ENCODE measurements at places on chromosomes 3 and 15.

DNA sequence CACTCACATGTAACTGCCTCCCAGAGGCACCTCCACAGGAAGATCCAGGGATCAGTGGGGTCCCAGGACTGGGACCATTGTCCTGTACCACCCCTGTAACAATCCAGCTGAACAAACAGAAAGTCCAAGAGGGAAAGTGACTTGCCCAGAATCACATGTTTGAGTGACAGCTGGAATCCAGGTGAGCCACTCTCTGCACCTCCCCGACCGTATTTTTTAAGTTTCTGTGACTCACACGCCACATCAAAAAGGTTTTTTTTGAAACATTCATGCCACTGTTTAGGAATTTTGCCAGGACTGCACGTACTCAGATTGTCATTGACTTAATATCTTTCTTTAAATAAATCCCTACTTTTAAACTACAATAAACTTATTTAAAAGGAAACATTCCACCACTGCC is 9.8 kb upstream of the SLC6A1 start:
- DNase-seq, result no peak

GRCh38 chr3:4786431-4786830 is 192.8 kb upstream of the BHLHE40 start:
- no peak for DNase-seq

- DNase-seq, result no peak
Measured at GRCh38 chr3:193229851-193230420, 11.1 kb upstream of the PLAAT1 start.

GRCh38 chr3:185677146-185677829 is 91.2 kb downstream of the SENP2 start:
- DNase-seq, result peak; percentile 68

GRCh38 chr3:51961602-51962569 is 5.4 kb downstream of the PCBP4 start:
- no peak for DNase-seq

DNA sequence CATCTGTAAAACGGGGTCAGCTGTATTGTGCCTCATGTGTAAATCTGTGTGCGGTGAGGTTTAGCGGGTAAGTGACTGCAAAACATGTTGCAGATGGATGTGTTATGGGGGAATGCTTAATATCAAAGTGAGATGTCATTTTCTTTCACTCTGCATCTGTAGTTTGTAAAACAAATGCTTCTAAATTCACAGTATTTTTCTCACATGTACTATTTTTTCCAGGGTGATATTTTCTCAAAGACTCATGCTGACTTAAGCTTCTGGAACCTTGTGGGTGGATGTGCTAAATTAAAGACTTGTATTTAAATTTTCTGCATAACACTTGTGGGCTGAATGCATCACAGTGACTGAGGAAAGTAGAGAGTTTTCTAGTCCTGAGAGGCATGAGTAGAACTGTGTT is 115.2 kb upstream of the TP63 start:
- no peak for DNase-seq

GRCh38 chr3:136343873-136344555 is 93.9 kb downstream of the PCCB start:
- DNase-seq, result no peak

DNA sequence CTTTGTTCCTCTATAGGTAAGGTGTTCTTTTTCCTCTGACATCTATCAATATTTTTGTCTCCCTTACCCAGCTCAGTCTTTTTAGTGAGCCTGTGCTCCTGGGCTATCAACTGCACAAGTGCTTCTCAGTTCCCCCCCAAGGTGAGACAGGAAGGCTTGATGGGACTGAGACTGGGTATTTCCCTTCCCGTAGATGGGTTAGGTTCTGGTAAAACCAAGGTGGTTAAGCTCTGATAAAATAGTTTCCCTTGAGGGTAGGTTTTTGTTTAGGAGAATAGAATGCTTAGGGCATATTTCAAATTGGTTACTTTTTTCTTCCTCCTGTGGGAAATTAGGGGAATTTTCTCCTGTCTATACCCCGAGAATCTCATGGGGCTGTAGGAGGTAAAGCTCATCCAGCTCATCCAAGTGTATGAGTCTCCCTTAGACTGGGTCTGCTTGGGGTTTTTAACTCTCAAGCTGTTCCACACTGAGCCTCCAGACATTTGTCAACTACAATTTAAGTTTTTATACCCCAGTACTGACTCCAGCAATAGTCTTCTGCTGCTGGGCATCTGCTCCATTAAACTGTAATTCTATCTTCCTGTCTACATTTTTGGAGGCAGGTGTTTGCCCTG is 44.9 kb downstream of the OXSR1 start:
- DNase-seq, result no peak

DNA sequence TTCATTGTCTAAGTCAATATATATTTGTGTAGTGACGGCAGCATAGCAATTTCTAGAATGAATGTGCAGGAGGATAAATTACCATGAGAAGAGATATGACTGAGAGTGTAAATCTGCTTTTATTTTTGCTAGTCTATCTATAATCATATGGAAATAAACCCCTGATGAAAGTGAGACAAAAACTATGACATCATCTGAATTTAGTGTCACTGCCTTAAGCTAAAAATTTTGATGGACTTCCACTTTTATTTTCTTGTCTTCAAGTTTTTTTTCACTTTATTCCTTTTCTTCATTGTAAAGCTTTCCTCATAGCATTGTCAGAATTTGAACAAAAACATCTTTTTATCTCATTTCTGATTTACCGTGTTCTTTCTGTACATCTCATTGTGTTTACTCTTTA is 242.0 kb downstream of the CHST2 start:
- peak; percentile 12 for DNase-seq

DNA sequence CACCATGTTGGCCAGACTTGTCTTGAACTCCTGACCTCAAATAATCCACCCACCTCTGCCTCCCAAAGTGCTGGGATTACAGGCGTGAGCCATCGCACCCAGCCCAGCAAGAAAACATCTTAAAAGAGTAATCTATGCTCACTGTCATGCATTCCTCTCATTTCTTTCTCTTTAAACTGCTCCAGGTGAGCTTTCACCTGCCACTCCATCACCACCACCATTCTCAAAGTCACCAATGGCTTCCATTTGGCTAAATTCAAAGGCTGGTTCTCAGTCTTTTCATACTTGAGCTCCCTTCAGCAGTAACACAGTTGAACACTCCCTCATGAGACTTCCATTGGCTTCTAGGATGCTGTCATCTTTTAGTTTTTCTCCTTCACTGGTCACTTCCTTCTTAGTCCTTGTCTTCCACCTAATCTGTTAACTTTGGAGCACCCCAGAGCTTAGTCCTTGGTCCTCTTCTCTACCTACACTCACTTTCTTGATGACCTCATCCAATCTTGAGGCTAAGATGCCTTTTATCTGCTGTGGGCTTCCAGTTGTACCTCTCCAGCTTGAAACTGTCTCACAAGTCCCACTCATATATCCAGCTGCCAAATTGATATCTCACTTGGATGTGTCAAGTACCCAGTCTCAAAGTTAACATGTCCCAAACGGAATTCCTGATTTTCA is 27.0 kb upstream of the ESYT3 start:
- no peak for DNase-seq

DNA sequence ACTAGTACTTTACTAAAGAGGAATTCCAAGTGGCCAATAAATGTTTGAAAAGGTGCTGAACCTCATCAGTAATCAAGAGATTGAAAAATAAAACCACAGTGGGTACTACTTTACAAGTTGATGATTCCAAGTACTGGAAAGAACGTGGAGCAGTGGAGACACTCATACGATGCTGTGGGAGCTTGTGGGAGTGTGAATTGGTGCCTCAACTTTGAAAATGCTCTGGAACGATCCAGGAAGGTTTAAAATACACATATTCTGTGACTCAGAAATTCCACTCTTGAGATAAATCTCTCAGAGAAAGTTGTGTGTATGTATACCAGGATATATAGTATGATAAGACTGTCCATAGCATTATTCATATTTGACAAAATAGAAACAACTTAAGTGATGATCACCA is 9.3 kb downstream of the LRCH3 start:
- no peak for DNase-seq

DNA sequence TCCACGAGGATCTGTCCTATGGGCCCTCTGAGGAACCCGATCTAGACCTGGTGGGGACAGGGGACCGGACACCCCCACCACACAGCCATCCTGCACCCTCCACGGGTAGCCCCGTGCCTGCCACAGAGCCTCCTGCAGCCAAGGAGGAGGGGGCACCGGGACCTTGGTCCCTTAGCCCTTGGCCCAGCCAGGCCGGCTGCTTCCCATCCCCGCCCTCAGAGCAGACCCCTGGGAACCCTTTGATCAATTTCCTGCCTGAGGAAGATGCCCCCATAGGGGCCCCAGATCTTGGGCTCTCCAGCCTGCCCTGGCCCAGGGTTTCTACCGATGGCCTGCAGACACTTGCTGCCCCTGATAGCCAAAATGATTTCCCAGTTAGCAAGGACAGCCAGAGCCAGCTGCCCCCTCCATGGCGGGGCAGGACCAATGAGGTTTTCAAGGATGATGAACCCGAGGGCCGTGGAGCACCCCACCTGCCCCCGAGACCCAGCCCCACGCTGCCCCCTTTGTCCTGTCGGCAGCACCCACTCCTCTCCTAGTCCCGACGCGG is 91.5 kb downstream of the TBC1D2B start:
- no peak for DNase-seq

GRCh38 chr3:147356145-147356908 is 50.0 kb downstream of the ZIC4 start:
- DNase-seq, result no peak

GRCh38 chr3:155308831-155309230 is 15.3 kb upstream of the STRIT1 start:
- DNase-seq, result no peak

GRCh38 chr15:101464999-101465669 is 24.4 kb downstream of the PCSK6 start:
- no peak for DNase-seq

DNA sequence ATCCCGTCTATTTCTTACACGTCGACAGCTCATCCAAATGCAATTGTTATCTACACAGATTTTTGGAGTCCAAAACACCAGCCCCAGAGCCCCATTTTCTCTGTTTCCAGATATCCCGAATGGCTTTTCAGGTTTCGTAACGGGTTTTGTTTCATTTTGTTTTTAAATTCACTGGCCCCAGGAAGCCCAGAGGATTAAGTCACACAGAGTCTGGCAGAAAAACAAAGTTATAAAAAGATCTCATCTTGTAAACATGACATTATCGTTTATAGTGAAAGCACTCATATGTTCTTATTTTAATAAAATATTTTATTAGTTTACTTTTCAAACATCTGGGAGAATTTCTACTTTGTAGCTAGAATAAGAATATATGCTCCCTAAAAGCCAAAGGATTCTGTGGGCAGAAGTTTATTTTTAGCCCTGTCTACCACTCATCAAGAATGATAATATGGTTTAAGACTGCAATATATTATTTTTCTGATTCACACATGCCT is 149.3 kb upstream of the SLC2A2 start:
- DNase-seq, result no peak

DNA sequence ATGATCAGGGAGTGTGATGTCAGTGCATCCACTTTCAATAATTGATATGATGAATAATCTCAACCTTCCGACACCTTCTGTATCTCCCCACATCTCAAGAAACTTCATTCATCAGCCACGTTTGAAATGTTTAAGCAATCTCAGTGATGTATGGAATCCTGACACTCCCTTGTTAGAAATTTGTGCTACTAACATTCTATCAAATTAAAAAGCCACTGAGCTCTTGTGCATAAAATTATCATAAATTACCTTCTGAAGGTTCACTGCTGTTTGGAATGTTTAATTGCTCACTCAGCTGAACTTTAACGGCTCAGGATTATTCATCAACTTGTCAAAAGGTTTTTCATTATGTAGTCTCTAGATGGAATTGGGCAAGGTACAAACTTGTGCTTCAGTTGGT is 108.4 kb upstream of the DPH6 start:
- no peak for DNase-seq

DNA sequence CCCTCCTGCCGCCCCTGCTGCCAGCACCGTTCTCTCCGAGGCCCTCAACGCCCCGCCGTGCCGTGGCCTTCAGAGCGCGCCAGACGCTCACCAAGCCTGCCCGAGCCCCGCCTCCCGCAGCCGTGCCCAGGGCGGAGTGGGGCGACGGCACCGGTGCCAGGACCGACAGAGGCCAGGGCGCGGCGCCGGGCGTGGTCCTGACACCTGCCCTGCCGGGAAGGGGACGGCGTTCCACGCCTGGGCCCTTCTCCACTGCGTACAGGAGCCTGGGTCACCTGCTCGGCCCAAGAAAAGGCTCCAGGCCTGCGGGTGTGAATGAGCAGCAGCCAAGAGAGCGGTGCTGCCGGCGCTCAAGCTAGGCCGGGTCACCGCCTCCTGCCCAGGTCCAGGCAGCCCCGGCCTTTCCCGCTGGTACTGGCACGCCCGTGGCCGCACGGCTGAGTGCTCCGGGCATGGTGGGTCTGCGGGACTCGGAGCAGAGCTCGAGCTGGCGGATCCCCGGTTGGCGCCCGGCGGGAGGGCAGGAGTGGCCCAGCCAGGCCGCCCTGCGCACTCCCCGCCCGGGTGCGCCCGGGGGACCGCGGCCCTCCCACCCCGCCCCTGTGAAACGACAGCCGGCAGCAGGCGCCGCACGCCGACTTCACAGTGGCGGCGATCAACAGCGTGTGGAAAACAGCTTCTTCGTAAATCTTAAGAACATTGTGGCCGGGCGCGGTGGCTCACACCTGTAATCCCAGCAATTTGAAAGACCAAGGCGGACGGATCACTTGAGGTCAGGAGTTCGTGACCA is 4.2 kb downstream of the OCA2 start:
- no peak for DNase-seq

DNA sequence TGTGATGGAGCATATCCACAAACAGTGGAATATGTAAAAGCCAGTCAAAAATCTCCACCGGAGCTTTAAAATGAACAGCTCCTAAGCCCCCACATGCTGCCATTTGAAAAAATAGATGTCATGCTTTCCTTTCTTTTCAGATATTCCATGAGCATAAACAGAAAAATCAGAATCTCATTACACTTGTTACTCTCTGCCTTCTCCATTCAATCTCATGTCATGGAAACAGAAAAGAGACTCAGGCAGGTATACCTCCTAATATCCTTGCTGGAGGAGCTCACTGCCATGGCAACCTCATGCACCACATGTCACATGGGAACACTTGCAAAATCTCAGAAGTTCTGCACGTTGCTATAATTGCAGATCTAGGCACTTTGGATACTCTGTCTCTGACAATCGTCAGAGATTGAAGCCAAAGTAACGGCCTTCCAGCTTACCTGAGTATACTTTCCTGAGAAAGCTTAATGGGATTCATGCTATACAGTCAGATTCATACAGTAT is 317.0 kb upstream of the ADAMTS9 start:
- DNase-seq, result no peak

- DNase-seq, result no peak
Measured at GRCh38 chr3:124276133-124276532, 284.2 kb upstream of the ROPN1 start.

DNA sequence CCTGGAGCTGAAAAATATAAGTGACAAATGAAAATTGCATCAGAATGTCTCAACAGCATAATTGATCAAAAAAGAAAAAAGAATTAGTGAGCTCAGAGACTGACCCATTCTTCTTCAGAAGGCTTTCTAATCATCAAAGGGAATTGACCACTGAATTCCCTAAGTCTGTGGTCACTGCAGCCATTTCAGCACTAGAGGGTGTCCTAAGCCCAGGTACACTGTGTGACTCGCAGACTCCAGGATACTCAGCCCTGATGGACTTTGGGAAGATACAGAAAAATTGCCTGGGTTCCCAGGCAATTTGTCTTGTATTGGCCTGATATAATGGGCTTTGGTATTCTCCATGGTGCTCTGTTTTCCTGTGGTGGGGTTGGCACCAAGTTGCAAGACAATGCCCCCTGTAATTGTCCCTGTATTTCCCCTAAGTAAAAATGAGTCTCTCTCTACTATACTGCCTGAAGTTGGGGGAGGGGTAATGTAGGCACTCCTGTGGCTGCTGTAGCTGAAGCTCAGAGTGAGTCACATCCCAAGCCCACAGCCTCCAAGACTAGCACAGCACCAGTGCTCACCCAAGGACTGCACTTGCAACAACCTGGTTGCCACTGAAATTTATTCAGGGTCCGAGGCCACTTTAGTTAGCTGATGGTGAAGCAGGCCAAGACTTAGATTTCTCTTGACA is 256.0 kb upstream of the STAC start:
- DNase-seq, result peak; percentile 3

All from inflammatory macrophage treated with lipopolysaccharide for 4 hours (primary cell).